AG20443 (cell line): ENCODE measurements at places on chromosomes 1 and 21.
A peak's percentile ranks its signal among the peaks of the same experiment; 100 is the strongest.

DNA sequence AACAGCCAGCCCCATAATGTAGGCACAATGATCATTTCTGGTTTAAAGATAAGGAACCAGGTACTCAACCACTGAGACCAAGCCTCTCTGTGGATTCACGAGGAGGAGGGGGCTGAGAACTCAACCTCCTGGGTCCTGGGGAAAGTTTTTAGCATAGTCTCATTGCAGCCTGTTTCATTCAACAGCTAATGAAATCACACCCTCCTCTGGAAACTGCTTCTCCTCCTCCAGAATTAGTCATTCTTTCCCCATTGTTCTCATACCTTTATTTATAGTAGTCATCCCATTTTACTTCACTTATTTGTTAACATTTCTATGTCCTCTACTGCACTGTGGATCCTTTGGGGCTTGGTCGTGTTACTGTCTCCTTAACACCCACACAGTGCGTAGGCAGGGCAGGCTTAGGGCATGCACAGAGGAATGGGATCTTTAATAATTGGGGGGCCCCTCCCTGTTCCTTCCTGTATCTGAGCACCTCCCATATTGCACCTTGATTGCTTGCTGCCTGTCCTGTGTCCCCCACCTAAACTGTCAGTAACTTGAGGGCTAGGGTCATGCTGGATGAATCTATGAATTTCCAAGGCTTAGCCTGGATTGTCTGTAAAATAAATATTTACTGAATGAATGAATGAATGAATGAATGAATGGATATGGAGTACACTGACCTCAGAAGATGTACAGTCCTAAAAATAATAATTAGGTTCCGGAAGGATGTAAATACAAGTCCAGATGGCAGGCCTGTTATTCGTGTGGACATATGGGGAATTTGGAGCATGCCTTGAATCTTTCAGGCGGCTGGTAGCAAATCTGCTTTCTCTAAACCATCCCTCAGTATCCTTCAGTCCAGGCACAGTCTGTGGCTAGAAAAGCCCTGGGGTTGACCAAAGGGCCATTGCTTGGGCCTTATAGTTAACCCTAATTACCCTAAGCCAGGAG lies 153.8 kb upstream of the HMGB4 start:
- peak; percentile 72 for DNase-seq

- peak; percentile 57 for DNase-seq
These were observed 5.6 kb upstream of the KPRP start for GRCh38 chr1:152752225-152752624.

DNA sequence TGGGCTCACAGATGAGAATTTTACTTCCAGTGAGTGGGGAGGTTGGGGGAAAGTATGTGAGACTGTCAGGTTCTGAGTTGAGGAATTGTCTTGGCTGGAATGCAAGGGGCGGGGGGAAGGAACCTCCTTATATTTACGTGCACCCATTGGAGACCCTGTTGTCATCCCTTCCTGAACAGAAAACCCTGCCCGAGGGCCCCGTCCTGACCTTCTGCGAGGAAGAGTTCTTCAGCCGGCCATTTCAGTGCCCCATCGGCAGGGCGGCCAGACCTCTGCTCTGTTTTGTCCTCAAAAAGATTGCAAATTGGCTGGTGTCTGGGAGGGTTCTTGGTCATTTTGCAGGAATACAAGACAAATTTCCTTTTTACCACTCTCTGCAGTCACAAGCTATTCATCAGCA lies 7.1 kb downstream of the KIF26B start:
- no peak for DNase-seq

GRCh38 chr1:93542398-93542797 lies 94.5 kb downstream of the FNBP1L start:
- no peak for DNase-seq

DNA sequence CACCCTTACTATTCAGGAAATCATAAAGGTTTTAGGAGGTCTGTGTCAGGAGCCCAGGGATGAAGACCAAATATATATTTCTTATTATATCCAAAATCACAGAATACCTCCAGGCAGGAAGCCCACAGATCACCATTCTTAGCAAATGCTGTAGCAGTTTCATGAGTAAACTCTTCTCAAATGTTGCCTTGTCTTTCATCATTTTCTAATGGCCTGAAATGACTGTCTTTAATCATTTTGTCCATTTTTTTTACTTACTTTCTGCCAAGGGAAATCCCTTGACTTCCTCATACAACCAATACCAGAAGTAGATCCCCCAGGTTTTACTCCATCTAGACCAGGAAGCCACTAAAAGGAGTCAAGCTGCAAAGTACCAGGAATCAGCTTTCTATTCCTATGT lies 32.4 kb downstream of the PSMG1 start:
- DNase-seq = no peak

GRCh38 chr1:109272831-109273547 lies 10.0 kb downstream of the PSRC1 start:
- no peak for DNase-seq

GRCh38 chr1:103199001-103199400 lies 90.7 kb upstream of the COL11A1 start:
- DNase-seq = no peak

DNA sequence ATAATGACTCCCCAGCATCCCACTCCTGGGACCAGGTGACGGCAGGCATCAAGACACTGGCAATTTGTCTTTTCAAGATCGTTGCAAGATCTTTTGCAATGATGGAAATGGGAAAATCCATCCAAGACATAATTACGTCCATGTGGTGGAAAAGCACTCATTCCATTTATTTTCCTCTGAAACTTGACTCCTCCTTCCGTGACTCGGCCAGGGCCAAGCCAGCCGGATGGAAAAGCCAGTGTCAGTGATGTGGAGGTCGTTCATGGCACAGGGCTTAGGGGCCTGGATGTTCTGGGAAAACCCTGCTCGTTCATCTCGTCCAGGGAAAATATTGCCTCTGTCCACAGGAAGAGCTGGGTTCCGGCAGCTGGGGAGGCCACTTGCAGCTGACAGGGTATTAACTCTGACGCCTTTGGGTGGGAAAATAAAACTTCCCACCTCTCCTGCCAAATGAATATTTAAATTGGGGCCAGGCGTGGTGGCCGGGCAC lies 46.2 kb downstream of the C1orf198 start:
- peak; percentile 79 for DNase-seq

DNA sequence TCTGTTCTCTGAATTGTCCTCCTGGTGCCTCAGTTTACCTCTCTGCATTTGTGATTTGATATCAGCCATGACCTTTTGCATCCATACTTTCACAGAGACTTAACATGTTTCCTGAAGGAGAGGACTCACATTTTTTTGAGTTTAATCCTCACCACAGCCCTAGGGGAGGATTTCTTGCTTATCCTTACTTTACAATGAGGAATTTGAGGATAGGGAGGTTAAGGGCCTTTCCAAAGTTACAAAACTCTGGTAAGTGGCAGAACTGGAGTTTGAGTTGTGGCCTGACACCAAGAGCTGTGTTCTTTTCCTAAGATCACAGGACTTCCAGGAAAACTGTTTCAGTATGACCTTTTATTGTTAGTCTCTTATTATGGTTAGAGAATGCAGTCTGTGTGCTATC lies 34.2 kb downstream of the TNFRSF8 start:
- DNase-seq = no peak

DNA sequence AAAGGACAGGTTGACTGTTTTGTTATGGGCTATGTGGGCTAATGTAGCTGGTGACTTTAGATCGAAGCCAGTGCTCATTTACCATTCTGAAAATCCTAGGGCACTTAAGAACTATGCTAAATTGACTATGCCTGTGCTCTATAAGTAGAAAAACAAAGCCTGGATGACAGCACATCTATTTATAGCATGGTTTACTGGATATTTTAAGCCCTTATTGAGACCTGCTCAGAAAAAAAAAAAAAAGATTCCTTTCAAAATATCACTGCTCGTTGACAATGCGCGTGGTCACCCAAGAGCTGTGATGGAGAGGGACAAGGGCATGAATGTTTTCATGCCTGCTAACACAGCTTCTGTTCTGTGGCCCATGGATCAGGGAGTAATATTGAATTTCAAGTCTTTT lies 48.1 kb downstream of the CAMSAP2 start:
- no peak for DNase-seq

DNA sequence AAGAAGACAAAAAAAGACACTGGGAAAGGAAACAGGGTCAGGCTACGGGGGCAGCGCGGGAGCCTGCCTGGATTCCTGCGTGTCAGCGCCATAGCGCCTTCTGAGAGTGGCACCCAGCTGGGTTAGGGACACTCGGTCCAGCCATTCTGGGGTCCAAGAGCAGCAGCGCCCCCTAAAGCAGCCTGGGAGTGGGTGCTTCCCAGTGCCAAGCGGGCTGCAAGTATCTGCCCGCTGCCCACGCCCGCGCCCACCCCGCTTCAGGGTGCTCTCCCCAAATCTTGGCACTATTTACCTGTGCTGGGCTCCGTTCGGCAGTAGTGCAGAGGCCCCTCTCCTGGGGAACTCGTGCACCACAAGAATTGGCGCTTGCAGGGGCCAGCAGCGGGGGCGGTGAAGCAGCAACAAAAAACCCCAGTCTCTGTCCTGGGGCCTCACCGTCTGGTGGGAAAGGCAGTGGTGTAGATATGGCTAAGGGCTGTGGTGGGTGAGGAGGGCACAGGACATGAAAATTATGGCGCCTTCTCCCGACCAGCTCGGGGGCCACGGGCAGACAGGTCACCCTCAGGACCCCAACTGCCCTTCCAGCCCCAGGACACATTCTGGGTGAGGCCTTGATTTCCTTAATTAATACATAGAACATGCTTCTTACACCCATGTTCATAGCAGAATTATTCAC lies 24.1 kb upstream of the LBR start:
- no peak for DNase-seq

GRCh38 chr1:3992103-3992556 lies 92.1 kb upstream of the C1orf174 start:
- no peak for DNase-seq

- no peak for DNase-seq
These were observed 3.4 kb upstream of the PPOX start for GRCh38 chr1:161162806-161163205.

DNA sequence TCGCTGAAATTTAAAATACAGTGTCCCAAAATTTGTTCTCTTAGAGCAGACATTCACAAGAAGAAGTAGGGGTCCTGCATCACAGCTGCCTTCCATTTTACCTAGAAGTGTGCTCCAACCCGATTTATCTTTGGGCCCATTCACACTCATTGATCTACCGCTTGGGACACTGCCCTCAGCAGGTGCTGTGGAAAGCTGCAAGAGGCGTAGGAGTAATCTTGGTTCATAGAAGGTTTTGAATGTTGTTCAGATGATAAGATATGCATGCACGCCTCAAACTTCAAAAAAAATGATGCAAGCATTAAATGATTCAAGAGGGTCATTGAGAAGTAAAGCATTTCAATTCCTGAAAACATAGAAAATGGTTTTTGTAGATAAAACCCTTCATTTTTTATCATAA lies 18.6 kb upstream of the C1orf105 start:
- no peak for DNase-seq

GRCh38 chr1:29753244-29753643 lies 516.9 kb downstream of the PTPRU start:
- DNase-seq = no peak
